Ureter (tissue), 1 donor: ENCODE measurements at places on chromosomes 4 and X. TPM values are rescaled to one million over a fixed set of nuclear protein-coding genes. Genes with fewer than 3 reads are reported as not detected.

GRCh38 chrX:17413228-17413627, 38.2 kb downstream of the NHS start:
- DNase-seq = no peak

The POLA1 gene
- total RNA-seq = 14.6 TPM

DNA sequence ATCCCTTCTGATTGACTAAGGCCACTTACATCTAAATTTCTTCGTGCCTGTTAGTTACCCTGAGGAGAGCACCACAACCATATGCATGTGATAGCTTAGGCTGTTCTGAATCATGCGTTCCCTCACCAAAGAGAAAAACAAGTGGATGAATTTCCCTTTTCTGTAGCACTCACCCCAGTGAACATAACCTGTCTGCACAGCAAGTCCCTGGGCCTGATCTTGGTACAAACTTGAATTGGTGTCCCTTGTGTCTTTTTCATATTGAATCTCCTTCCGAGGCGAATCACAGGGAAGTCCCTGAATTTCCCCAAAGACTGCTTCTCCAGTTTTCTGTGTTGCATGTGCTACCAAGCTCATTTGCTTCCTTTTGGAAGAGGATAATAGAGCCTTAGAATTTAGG, 100.4 kb downstream of the KLHL8 start:
- no peak for DNase-seq

DNA sequence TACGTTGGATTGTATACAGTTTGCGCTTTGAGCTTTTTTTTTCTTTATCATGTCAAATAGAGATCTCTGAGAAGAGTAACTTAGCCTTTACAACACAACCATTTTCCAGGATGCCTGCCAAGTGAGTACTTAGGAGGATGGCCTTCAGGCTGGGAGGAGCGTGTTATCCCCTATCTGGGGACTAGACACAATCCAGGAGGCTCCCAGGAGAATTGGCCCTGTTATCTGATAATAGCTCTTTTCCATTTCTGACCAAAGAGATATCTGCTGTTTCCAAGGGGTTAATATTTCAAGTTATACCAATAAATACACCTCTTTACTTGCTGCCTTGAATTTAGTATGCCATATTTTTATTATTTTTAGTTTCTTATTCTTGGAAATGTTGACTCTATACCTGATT, 169.5 kb upstream of the SMARCAD1 start:
- DNase-seq = no peak

DNA sequence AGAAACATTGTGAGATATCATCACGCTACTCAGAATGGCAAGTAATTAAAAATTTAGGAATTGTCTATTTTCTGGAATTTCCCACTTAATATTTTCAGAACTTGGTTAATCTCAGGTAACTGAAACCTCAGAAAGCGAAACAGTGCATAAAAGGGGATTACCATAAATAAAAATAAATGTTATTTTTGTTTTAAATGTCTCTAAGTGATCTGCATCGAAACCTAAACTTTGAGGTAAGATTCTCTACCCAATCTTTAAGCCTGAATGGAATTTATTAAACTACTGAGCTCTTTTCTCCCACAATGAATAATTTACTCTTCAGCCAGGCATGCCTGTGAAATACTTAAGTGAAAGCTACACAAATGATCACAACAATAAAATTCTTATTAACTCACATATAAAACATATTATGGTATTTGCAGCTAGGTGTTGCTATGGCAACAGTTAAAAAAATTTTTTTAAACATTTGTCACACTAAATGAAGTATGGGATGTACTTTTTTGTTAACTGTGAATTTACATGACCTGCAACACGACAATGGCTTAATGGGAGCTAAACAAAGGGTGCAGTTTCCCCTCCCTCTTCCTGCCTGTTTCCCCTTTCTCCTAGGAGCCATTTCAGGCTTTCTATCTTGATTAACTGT, 220.2 kb upstream of the PRPS2 start:
- no peak for DNase-seq

DNA sequence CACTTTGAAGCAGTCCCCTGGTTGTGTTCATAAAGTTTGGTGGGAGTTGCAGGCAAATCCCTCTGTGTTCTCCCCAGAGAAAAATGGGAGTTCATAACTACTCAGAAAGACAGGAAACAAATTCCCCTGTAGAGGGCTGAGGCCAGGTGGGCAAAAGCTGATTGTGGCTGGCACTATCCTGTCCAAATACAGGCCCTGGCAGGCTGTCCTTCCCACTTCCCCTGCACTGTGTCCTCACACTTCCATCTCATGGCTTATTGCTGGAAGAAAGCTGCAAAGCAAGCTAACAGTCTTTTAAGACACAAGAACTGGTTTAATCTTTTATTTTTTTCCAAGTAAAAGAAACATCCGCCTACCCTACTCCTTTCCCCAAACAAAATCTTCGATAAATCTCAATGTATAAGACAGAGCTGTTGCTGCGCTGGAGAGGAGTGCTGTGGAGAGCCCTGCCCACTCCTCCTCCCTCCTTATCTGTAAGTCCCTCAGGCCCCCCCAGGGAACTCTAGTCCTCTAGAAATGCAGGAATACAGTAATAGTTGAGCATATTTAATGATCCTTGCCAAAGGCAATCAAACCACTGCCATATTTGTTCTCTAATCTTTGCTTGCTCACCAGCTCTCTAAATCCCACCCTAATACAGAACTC, 14.0 kb downstream of the TAPT1 start:
- no peak for DNase-seq

The PRR32 gene
- total RNA-seq = not detected

DNA sequence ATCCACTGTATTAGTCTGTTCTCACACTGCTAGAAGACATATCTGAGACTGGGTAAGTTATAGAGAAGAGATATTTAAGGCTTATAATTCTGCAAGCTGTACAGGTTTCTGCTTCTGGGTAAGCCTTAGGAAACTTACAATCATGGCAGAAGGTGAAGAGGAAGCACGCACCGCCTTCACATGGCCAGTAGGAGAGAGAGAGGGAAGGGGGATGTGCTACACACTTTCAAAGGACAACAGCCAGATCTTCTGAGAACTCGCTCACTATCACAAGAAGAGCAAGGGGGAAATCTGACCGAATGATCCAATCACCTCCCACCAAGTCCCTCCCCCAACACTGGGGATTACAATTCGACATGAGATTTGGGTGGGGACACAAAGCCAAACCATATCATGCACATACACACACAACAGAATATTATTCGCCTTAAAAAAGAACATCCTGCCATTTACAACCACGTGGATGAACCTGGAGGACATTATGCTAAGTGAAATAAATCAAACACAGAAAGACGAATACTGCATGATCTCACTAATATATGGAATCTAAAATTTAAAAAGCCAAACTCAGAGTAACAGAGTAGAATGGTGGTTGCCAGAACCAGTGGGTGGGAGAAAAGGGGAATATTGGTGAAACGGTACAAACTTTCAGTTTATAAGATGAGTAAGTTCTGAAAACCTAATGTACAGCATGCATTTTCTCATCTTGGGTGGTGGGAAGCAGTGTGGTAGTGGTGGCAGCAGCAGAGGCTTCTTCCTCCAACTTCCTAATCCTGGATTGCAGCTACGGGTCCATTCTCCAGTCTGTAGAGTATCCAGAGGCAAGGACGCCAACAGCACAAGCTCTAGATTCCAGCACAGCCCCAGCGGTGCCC, 12.8 kb downstream of the FRYL start:
- DNase-seq = no peak

- no peak for DNase-seq
These were observed 105.8 kb upstream of the EGFL6 start for GRCh38 chrX:13463608-13464007.

The DLG3 gene
- 34.2 TPM for total RNA-seq

GRCh38 chr4:15024386-15024785, 22.1 kb downstream of the CPEB2 start:
- DNase-seq = no peak

DNA sequence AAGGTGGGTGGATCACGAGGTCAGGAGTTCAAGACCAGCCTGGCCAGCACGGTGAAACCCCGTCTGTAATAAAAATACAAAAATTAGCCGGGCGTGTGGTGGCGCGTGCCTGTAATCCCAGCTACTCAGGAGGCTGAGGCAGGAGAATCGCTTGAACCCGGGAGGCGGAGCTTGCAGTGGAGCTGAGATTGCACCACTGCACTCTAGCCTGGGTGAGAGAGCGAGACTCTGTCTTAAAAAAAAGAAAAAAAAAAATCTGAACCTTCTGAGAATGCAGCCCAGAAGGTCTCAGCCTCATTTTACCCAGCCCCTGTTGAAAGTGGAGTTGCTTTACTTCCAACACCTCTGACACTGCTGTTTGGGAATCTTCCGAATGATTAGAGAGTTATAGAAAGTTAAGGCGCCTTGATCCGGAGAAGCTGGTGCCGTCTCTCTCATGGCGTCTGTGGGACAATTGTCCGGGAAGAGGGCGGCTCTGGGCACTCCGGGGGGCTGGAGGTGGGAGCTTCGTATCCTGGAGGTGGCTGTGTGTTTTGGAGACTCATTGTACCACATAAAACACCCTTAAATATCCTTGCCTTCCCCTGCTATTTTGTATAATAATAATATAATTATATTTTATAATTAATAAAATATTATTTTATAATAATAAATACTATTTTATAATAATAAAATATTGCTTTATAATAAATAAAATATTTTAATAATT, 92.7 kb upstream of the PPP2R3B start:
- no peak for DNase-seq

DNA sequence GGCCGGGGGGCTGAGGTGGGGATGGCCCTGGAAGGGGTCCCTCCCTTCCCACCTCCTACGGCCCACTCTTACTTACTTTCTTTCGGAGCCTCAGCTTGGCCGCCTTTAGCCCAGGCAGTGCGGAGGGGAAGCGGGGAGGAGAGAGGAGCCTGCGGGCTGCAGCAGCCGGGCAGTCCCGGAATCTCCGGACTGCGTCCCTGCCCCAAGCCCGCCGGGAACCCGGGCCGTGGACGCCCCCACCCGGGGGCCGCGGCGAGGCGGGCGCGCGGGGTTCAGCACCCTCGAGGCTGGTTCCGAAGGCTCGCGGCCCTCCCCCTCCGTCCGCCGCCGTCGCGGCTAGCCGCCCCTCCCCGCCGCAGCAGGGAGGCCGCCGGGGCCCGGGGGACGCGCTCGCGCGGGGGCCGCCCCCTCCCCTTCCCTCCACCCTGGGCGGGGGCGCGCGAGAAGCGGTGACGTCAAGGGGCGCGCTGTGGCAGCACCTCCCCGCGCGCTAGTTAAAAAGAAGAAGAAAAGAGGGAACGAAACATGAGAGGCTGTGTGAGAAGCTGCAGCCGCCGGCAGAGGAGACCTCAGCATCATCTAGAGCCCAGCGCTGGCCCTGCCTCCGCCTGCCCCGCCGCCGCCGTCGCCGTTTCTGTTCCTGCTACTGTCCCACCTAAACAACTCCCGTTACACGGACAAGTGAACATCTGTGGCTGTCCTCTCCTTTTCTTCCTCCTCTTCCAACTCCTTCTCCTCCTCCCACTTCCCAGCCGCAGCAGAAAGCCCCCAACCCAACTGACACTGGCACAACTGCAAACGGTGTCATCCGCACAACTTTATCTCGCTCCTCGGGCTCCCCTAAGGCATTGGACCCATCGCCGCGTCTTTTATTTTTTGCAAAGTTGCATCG, at the start of gene HHIP:
TSS of gene HHIP (plus strand) at position 526 of the 892 bp plus-strand sequence. CDS start 520 bp downstream, outside the sequence.
- DNase-seq = no peak

DNA sequence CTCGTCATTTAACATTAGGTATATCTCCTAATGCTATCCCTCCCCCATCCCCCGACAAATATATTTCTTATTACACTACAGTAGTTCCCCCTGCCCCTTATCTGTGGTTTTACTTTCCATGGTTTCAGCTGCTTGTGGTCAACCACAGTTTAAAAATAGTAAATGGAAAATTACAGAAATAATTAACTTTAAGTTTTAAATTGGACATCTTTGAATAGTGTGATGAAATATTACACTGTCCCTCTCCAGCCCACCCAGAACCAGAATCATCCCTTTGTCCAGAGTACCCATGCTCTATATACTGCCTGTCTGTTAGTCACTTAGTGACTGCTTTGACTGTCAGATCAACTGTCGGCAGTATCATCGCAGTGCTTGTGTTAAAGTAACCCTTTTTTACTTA, 47.4 kb upstream of the VEGFC start:
- no peak for DNase-seq

- no peak for DNase-seq
These were observed 119.9 kb downstream of the ASMT start for GRCh38 chrX:1734806-1735205.

- no peak for DNase-seq
These were observed 24.5 kb upstream of the VEGFC start for GRCh38 chr4:176817204-176817603.

The PGAM4 gene
- total RNA-seq = not detected

- DNase-seq = no peak
These were observed 61.7 kb upstream of the STX18 start for GRCh38 chr4:4603592-4603991.

DNA sequence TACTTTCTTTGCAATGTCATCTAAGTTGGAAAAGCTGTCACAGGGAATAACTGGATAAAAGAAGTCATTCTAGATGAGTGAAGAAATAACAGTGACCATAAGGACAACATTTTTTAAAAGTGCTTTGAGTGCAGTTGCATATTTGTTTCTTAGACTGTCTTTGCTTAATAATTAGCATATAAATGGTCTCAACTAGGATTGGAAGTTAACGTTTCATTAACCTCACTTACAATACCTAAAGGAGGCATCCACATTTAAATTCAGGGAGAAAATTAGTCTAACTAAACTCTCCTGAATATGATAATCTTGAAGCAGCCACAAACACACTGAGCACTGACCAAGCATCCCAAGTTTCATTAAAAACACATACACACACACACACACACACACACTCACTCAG, 780.7 kb downstream of the PCDH18 start:
- DNase-seq = no peak

- DNase-seq = no peak
These were observed 527.9 kb downstream of the SPRY1 start for GRCh38 chr4:123924536-123924935.

The HOPX gene
- 24.1 TPM for total RNA-seq

GRCh38 chrX:72051589-72051988, 80.1 kb downstream of the RTL5 start:
- peak; percentile 7 for DNase-seq
